ENCODE measurements at places on chromosomes 16 and 17. TPM values are rescaled to one million over a fixed set of nuclear protein-coding genes. Genes with fewer than 3 reads are reported as not detected.

The CPHXL gene
- not detected for total RNA-seq

The CAVIN1 gene
- total RNA-seq = 0.14 TPM

The ENPP7 gene
- total RNA-seq = not detected

The GNAO1 gene
- total RNA-seq = 7.9 TPM

The KRT33A gene
- total RNA-seq = not detected

The MT3 gene
- 0.50 TPM for total RNA-seq

The CTRL gene
- total RNA-seq = 18.3 TPM
